ENCODE measurements at places on chromosomes 5 and 9.

- DNase-seq = no peak
Observed at GRCh38 chr5:14859980-14860379, 11.6 kb downstream of the ANKH start.

- DNase-seq = no peak
Observed at GRCh38 chr9:84045481-84046097, 65.0 kb downstream of the RMI1 start.

DNA sequence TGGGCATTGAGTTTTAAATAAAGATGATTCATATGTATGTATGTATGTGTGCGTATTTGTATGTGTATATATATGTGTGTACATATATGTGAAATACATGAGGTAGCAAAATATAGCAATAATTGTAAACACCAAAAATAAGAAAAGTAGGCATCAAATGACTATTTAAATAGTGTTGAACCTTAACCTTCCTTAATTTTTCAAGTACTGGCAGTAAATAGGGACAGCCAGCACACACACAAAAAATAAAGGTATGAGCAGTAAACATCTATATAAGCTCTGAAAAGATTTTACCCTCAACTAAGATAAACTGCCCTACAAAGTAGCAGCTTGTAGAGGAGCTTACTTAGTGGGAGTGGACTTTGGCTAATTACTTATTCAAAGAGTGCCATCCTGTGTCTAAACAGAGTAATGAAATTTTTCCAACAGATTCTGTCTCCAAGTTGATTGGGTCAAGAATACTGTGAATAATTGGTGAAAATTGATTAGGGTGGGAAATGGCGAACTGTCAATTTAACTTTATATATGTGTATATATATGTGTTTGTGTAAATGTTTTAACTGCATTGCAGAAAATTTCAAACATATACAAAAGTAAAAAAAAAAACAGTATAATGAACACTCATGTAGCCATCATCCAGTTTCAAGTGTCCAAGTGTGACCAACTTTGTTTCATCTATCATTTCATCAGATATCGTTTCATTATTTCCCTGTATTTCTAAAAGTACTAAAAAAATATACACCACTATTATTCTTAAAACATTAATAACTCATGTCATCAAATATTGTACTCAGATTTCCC lies 2.0 kb upstream of the ADAMTS6 start:
- peak; percentile 88 for DNase-seq

- peak; percentile 86 for DNase-seq
Observed at GRCh38 chr5:142717582-142718215, 31.8 kb upstream of the FGF1 start.

DNA sequence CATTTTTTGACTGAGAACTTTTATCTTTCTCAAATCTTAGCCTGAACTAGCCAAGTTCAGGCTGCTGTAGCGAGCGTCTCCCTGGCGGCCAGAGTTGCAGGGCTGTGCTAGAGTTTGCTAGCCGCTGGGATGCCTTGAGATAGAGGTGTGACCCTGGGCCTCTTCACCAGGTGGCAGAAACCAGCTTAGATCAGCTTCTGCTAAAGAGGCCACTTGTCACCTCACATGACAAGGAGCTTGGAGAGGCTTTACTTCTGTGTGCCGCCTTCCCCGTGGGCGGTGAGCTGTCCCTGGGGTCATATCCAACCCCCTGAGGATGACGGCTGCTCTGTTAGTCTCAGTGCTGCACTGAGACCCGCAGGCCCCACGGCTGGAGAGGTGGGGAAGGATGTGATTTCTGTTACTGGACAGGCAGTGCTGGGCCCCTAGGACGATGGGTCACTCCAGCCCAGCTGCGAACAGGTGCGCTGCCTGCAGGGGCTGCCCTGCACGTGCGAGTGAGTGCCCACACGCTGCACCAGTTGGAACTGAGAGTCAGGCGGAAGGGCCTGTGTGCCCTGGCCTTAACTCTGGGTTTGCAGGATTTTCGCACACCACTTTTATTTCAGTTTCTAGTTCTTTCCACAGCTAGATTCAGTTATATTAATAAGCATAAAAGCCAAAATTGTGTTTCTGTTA lies 63.8 kb downstream of the EHMT1 start:
- no peak for DNase-seq

DNA sequence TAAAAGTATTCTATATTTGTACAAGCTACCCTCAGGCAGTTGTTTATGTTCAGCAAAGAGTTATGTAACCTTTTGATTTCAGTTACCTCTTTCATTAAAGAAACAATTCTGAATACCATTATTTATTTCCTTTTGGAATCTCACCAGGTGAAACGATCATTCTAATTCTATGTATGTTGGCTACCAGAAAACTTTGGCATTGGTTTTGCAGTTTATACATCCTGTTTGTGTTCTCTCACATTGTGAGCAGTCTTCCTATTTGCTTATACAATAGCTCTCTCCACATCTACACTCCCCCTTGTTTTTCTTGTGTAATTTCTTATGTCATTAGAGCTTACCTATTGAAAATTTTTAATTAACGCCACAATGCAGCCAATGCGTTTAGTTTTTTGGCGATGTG lies 276.0 kb upstream of the MPDZ start:
- no peak for DNase-seq

DNA sequence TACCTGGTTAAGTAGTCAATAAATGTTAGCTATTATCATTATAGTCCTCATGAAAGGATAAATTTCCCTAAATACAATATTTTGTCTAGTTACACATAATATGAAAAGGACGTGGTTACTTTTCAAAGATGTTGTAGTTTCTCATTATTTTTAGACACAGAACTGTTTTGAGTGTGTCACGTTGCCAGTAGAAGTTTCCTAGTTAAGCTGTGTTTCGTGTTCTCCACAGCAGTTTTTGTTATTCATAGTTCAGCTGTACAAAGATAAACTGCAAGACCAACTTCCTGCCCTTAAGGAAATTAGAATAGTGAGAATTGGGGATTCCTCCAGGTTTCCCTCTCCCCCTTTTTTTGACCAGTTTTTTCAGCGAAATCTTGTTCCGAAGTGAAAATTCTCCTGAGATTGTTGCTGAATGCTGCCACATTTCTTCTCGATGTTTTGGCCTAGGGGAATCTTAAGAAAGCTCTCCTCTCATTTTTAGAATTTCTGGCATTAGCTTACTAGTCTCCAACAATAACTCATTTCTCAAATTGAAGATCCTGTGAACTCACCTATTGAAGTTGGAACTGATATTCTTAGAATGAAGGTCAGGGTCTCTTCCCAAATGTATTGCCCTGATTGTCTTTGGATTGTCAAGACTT lies 176.1 kb downstream of the PAM start:
- DNase-seq = peak; percentile 20

DNA sequence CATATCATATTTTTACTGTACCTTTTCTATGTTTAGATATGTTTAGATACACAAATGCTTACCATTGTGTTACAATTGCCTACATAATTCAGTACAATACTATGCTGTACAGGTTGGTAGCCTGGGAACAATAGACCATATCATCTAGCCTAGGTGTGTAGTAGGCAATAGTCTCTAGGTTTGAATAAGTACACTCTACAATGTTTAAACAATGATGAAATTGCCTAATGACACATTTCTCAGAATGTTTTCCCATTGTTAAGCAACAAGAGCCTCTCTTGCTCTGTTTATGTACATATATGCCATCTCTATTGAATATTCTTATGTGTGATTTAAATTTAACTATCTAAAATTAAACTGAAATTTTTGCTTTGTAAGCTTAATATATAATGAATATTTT lies 209.6 kb upstream of the ST8SIA4 start:
- no peak for DNase-seq

All from choroid plexus epithelial cell (primary cell).